ENCODE measurements at places on chromosomes 5 and 9.

DNA sequence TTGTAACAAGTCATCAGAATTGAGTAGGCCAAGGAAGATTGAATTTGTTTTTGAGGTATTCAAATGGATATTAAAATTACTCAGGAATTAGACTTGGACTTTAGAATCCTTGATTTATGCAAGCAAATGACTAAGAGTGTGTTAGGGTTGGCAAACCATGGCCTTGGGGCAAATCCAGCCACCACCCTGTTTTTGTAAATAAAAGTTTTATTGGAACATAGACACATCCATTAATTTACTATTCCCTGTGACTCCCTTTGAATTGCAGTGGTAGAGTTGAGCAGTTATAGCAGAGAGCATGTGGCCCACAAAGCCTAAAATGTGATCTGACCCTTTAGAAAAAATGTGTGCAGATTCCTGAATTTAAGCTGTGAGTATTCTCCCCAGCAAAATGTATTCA lies 115.6 kb downstream of the WDR70 start:
- peak; percentile 35 for DNase-seq

GRCh38 chr5:12246036-12246435 lies 341.8 kb upstream of the CTNND2 start:
- DNase-seq = no peak

GRCh38 chr9:89531766-89532165 lies 33.9 kb upstream of the SEMA4D start:
- no peak for DNase-seq

DNA sequence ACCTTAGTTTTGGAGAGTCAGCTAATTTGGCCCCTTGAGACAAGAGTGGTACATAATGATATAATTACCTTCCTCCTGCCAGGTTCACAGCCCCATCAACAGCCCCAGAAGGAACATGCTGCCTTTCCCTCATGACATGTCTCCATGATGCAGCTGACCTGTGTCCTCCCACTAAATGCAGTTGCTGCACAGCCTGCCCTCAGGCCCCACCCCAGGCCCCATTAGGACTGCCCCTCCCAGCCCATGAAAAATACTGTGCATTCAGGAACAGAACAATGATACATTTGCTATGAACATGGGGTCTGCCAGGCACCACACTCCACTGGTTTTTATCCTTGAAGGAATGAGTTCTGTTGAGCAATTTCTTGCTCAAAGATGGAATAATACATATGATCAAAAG lies 176.4 kb downstream of the C5orf15 start:
- DNase-seq = no peak

DNA sequence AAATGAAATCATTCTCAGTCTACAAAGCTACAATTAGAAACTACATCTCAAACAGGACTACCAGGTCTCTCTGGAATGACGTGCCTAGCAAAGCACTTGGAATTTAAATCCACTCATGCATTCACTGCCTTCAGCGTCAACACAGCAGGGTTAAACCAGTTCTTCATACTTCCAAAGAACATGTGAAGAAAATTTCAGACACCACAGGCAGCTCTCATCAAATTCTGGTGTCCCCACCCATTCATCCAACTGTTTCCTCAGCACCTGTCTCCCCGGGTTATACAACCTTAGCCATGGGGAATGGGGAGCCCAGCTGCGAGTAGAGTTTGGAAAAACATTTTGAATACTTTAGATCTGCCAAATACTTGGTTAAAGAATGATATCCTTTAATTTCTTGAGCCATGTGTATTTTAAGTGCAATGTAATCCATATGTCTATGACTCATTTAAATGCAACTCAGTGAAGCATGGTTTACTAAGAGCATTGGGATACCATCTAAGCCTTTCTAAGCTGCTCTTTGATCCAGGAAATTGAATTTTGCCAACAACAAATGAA lies 17.5 kb downstream of the ADAM19 start:
- DNase-seq = peak; percentile 74

GRCh38 chr5:103410172-103410571 lies 151.6 kb downstream of the MACIR start:
- no peak for DNase-seq

DNA sequence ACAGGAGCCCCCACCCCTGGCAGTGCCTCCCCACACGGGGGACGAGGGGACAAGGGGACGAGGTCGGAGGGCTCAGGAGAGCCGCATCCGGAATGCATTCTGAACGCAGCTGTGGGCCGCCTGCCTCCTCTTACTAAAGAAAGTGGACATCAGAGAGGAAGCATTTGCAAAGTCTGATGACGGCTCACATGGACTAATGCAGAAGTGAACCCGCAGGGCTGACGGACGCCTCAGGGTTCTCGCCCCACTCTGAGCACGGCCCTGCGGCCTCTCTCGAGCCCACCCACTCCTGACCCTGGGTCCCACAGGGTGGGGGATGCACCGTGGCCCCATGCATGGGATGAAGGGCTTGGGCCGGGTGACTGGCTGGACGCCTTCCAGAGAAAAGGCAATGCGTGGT lies 5.9 kb downstream of the LPCAT1 start:
- no peak for DNase-seq

DNA sequence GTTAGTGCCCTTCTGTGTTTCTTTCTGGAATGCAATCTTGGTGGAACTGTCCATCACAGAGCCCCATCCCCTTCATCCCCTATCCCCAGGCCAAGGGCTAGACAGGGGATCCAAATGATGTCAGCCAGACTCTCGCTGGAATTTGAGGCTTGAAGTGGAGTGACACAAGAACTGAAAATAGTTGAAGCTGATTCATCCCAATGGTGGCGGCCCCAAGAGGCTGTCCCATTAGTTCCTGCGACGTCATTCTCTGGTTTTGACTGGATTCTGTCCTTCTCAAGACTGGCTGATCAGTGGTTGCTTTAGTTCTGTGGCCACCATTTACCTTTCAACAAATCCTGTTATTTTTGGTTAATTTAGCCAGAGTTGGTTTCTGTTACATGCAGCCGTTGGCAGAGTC lies 59.9 kb downstream of the SUB1 start:
- DNase-seq = no peak

DNA sequence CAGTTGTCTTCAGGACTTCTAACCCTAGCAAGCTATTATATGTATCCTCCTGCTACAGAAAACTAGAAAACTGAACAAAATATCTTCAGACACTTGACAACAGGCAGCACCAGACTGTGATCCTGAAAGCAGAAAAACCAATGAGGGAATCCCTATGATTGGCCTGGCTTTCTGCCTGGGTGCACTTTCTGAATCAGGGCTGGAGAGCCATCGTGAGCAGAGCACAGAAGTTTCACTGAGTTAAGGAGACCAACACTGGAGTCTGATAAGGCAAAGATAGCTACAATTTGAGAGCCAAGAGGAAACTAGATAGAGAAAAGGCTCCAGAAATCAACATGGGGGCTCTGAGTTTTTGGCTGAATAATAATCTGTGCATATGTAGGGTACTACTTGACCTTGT lies 106.5 kb downstream of the FANCC start:
- DNase-seq = no peak

GRCh38 chr5:168002116-168002515 lies 289.3 kb upstream of the WWC1 start:
- DNase-seq = no peak

DNA sequence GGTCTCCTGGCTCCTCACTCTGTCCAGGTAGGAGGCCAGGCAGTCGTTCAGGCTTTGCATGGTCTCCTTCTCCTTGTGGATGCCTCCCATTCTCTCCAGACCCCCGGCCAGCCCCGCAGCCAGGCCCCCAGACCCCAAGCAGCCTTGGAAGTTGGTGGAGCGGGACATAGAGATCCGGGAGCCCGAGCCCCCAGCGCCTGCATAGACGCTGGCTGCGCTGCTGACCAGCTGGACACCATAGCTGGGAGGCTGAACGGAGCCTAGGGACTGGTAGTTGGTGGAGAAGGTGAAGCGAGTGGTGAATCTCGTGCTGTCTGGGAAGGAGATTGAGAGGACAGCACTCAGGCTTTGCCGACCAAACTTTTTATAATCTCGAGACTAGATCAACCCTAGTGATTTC lies 35.9 kb downstream of the FOXI1 start:
- DNase-seq = no peak

GRCh38 chr5:88805151-88805784 lies 77.7 kb downstream of the MEF2C start:
- DNase-seq = no peak

DNA sequence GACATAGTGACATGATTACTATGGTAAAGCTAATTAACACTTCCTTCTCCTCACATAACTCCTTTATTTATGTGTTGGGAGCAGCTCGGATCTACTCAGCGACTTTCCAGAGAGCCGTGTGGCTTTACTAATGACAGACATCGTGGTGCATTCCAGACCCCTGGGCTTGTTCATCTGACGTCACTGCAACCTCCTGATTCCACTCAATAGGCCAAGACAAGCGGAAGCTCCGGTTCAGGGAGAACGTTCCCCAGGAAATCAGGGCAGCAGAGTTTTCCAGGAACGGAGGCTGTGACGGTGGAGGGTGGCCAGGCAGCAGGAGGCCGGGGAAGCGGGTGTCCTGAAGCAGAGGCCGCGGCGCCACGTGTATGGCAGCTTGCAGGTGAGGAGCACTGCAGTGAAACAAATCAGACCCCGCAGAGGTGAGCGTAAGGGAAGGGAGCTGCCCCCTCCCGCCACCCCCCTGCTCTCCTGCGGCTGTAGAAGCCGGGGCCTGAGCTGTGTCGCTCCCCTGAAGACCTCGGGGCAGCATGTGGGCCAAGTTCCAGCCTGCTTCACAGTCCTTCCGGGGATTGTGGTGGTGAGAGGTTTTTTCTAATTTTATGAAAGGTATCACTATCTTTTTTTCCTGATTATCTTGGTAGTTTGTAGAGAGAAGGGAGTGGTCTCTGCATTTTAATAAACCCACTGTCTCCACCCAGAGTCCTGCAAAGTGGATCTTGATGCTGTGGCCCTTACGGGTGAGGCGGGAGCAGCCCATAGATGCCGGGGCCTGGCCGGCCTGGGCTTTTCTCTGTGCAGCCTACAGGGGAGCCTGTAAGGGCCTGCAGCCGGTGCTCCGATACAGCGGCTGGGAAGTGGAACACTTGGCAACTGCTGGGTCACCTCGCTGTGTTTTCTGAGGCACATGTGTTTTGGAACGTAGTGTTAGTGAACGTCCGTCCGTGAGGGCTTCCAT lies 220.4 kb upstream of the IRX4 start:
- no peak for DNase-seq

GRCh38 chr5:14528926-14529325 lies 52.7 kb upstream of the OTULINL start:
- no peak for DNase-seq

GRCh38 chr9:116870566-116870965 lies 183.5 kb downstream of the TRIM32 start:
- peak; percentile 99 for DNase-seq

- no peak for DNase-seq
Measured at GRCh38 chr9:97548819-97549540, 47.5 kb downstream of the TMOD1 start.

GRCh38 chr5:170154297-170154696 lies 48.6 kb downstream of the FOXI1 start:
- DNase-seq = no peak

DNA sequence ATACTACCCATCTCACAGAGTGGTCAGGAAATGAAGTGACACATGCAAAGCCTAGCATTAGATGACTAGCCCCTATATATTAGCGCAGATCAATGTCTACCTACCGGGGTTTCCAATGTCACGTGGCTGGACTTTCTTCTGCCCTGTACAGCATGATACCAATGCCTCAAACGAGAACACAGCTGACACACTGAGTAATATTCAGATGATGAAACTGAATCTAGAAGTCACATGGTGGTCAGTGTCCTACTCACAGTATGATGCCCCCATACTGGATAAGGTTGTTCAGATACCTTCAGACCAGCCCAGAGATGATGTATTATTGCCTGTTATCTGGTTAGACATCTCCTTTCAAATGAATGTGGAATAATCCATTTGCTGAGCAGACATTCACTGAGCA lies 71.1 kb upstream of the FRRS1L start:
- no peak for DNase-seq

GRCh38 chr9:1532171-1532570 lies 482.0 kb downstream of the DMRT2 start:
- no peak for DNase-seq

DNA sequence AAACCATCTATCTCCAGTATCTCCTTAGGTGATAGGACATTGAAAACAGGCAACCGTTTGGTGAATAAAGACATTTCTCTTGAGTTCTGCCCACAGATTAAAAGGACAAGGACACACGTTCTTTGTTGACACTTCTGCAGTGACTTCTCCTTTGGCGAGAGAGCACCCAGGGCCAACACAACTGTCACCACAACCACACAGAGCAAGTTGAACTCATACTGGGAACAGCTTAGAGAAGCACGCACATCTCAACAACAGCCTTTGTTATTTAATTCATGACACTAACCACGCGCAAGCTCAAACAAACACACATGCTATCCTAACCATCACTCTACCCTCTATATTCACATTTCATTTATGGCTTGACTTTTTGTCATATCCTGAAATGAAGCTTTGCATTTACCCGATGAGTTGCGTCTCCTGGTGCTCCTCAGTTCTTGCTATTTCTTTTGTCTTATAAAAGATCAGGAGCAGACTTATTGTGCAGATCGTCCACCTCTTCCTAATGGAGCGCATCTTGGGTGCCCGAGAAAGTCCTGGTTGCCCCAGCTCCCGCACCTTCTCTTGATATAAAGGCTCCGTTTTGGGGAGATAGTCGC lies 543 bp downstream of the ST8SIA4 start:
- no peak for DNase-seq

GRCh38 chr5:43042626-43043399 lies 2.7 kb upstream of the ANXA2R start:
- DNase-seq = no peak

DNA sequence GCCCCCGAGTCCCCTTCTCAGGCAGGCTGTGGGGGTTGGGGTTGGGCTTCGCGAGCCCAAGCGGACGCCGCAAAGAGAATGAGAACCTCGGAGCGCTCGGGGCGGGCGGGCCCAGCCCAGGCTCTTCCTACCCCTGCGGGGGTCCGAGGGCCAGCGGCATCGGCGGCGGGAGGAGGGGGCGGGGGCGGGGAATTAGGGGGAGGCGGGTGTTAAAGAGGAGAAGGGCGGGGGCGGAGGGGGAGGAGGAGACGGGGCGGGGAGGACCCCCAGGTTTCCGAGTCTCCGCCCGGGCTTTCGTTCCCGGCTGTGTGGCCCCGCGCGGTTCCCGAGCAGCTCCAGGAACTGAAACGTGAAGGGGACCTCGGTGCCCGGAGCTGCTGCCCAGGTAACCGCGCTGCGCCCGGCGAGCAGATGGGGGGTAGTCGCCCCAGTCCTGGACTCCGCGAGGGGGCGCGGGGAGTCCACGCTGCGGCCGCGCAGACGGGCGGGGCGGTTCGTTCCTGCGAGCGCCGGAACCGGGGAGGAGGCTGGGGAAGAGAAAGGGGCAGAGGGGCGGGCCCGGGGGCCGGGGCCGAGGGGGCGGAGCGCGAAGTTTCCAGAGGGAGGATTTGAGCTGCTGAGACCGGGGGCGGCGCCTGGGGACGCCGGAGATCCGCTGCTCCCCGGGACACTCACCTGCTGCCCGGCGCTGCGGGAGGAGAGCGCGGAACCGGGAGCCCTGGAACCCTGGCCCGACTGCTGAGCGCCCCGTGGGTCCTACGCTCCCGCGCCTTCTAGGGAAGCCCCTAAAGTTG lies 38.4 kb upstream of the PLEKHG4B start:
- peak; percentile 44 for DNase-seq

Data from RWPE1 (cell line).